ENCODE measurements at places on chromosomes 11 and 22.

DNA sequence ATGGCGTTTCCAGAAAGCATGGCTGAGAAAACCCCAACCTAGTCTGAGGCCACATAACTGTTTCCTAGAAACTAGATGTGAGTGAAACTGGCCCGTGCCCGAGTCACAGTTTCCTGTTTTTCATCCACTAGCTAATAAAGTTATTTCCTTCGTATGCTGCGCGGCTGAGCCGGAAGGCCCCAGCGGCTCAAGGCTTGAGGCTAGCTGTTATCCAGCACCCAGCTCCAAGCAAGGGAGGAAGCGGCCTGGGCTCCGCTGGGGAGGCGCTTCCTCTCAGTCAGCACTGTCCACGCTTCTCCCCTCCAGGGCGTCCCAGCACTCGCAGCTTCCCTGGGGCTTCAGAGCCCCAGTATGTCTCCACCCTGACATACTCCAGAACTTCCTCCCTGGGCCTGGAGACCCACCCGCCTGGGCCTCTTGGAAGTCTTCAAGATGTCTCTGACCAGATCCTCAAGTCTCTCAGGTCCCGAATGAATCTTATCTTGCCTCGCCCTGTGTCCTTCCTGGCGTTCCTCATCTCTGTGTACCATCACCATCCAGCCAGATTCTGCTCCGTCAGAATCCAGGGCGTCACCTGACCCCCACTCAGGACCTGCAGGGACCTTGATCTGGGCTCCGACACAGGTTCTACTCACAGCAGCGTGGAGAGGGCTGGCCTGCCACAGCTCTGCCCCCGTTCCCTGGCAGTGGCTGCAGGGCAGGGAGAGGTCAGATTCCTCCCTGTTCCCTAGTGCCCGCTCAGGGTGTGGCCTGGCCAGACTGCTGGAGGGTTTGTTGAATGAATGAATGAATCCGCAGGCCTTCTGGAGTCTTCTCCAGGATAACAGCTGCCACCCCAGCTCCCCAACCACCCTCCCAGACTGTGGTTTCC, 81.9 kb downstream of the LRRC32 start:
- peak; percentile 31 for DNase-seq

GRCh38 chr11:66072081-66072480, 2.0 kb downstream of the PACS1 start:
- DNase-seq, result no peak

GRCh38 chr11:27933992-27934829, 173.7 kb downstream of the KIF18A start:
- no peak for DNase-seq

DNA sequence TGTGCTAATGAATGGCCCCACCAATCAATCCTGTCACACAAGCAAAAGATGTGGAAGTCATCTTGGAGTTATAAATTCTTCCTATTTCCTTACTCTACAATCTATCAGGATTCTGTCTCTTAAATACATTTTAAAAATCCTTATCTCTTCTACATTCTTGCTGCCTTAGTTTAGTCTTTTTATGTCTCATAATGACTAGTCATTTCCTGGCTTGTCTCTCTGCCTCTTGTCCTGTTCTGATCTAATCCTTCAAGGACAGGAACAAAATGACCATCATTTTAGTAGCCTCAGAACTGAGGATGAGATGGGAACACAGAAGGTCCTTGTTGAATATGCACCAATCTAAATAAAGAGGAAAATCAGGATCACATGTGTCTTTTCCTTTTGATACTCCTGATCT, 56.6 kb upstream of the LIN7C start:
- DNase-seq, result no peak

- peak; percentile 58 for DNase-seq
Observed at GRCh38 chr22:31082606-31083376, 1.7 kb downstream of the SMTN start.

- no peak for DNase-seq
Observed at GRCh38 chr11:68936676-68937620, 33.3 kb downstream of the IGHMBP2 start.

DNA sequence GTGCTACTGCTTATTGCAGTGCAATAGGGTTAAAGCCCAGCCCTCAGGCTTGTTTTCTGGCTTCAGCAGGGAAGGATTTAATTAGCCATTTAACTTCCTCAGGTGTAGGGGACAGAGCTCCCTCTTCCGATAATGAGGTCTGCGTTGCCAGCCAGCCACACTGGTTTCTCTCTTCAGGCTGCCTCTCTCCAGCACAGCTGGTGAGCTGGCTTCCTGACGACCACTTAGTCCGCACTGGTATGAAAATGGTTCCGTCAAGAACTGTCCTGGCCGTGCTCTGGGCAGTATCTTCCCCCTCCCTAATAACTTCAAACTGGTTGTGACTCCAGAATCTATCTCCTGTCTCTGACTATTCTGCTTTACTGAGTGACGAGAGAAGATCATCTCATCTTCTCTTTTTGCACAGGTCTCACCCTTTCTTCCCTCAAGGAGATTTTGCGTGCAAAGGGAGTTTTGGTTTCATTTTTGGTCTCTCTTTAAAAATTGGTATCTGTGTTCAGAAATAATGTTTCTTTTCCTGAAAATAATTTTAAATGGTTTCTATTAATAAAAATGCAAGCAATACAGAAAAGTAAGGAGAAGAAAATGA, 49.2 kb downstream of the CNTN5 start:
- DNase-seq, result no peak

DNA sequence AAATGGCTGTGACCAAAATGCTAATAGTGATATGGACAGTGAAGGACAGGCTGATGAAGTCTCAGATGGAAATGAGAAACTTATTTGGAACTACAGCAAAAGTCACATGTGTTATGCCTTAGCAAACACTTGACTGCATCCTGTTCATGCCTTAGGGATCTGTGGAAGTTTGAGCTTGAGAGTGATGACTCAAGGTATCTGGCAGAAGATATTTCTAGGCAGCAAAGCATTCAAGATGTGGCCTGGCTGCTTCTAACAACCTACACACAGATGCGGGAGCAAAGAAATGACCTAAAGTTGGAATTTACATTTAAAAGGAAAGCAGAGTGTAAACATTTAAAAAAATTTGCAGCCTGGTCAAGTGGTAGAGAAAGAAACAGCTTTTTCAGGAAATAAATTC, 28.1 kb upstream of the CD81 start:
- DNase-seq, result no peak

DNA sequence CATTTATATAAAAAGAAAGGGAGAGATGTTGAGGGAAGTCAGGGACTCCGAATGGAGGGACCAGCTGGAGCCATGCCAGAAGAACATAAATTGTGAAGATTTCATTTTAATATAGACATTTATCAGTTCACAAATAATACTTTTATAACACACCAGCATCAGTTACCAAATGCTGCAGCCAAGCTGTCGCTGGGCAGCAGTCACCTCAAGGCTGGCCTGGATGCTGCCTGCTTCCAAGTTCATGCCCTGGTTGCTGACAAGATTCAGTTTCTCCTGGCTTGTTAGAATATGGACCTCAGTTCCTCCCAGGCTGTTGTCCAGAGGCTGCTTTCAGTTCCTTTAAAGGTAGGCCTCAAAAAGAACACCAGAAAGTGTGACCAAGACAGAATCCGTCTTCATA, 30.8 kb upstream of the ALDH3B2 start:
- DNase-seq, result no peak

GRCh38 chr11:94326947-94327346, 22.6 kb downstream of the IZUMO1R start:
- DNase-seq, result no peak

DNA sequence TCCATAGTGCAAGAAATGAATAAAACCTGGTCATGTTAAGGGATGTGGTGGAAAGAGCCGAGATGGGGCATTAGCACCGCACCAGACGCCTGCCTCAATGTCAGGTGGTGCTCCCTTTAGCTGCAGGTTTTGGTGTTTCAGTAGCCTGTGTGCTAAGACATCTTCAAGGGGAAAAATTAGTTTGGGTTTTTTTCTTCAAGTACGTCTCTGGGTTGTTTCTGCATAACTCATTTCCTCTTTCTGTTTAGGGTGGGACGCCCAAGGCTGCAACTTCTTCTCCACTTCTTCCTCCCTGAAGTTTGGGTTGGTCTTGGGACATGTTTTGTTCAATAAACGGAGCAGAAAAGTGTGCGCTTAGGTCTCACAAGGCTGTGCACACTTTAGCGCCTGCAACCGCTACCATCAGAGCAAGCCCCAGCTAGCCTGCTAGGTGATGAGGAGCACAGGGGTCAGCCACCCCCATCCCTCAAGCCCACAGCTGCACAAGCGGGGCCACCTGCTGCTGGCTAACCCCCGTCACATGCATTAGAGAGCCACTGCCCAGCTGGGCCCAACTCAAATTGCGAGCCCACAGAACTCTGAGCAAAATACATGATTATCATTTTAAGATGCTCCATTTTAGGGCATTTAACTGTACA, 1495.7 kb downstream of the TBC1D22A start:
- DNase-seq, result no peak

DNA sequence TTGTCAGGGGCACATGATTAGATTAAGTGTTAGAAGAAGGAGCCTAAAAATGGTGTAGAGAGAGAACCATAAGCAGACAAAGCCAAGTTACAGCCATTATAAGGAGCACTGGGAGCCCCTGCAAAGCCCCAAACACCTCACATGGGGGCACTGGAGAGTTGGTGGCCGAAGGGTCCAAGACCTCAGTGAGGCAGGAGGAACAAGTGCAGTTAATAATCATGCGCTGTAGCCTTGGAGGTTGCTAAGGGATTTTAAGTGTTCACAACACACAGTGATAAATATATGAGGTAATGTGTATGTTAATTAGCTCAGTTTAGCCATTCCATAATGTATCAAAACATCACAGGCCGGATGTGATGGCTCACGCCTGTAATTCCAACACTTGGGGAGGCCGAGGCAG, 54.4 kb upstream of the JAM3 start:
- no peak for DNase-seq

DNA sequence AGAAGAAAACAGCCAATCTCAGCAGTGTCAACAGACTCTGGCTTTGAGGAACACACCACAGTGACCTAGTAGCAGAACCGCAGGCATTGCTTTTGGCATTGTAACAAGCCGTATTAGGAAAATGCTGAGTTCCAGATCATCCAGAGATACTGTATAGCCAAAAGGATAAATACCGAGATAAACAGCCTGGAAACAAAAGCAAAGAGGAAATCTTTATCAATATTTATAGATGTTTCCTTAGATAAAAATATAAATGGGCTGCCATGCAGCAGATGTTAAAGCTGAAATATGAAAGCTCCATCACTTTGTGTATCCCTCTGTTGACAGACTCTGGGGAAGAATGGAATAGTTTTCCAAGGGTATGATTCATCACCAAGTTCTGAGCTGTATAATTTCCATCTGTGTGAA, 98.9 kb upstream of the TP53AIP1 start:
- DNase-seq, result no peak

GRCh38 chr22:32246166-32246565, 9.0 kb downstream of the SLC5A4 start:
- no peak for DNase-seq
